ENCODE measurements at places on chromosomes 3 and 15.

DNA sequence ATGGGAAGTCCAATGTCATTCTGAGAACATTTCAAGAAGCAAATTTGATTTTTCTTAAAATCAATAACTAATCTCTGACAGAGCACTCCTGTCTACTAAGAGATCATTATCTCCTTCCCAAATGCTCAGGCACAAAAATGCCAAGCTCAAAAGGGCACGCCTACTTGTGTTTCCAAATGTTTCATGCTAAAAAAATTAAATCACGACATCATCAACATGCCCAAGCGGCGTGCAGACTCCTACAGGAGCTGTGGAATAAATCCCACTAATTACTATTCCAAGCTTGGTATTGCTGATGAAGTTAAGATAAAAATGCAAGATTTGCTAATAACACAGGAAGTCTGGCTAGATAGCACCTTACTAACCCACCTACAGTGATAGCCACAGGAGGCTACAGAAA lies 140.8 kb downstream of the OSBPL10 start:
- no peak for DNase-seq

DNA sequence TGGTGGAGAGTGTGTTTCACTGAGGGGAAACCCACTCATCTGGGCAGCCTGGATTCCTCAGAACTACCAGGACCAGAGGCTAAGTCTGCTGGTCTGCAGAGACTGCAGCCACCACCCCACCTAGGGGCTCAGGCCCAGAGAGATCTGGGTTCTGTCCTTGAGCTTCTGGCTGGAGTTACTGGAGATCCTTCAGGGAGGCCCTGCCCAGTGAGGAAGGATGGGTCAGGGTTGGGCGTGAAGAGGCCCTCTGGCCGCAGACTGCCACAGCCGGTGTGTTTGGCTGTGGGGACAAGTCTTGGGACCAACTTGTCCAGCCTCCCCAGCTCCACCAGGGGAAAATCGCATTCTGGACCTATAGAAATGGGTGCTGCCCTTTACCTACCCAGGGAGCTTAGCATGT lies 235.3 kb upstream of the CBLB start:
- DNase-seq, result no peak

- no peak for DNase-seq
These were observed 1.9 kb downstream of the AEN start for GRCh38 chr15:88623061-88623460.

DNA sequence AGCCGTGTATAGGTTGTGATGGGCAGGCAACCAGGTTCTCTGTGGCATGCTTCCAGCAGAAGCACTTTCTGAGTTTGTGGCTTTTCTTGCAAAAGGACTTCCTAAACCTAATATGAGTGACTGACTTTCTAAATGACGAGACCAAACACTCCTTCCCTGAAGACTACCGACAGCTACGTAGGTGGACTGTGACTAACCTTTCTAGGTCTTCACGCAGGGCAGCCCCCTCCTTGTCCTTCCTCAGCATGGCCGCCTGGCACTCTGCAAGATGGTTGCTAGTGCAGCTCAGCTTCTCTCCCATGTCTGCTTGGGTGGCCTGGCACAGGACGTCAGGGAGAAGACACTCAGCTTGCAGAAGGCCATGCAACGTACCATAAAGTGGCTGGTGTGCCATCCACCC lies 20.9 kb downstream of the CXCR6 start:
- DNase-seq, result no peak

DNA sequence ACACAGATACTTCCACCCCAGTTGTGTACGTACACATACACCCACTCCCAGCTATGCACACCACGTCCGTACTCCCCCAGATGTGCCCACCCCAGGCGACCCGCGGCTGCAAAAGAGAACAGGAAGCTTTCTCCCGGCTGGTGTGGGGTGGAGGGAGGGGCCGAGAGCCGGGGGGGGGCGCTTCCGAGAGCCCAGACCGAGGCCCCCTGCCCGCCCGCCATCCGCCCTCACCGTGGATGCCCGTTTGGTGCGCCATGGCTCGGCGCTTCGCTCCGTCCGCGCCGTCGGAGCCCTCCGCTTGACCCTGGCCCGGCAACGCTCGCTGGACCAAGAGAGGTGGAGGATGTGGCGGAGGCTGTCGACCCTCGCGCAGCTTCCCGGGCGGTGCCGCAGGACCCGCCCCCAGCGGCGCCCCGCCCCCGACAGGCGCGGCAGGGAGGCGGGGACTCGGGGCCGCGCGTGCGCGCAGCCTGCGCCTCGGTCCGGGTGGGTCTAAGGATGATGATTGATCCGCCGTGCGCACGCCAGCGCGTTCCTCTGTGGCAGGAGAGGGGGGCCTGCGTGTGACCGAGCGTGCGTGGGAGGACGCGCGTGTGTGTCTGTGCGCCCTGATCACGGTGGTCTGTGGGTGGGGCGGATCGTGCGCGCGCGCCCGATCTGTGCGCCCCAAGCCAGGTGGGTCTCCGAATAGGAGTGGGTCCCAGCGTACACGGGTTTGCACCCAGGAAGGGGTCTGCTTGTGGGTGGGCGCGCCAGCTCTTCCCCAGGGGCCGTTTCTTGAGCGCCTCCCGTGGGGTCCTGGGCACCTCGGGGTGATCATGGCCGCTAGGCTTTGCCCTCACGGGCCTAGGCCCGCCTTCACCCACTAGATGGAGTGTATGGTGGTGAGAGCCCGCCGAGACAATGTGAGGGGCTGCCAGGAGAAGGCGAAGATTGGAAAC lies at the start of gene TWF2:
TWF2 (minus strand) TSS at position 398 of the 941 bp plus-strand sequence; CDS start at position 256, 142 bp downstream.
- peak; percentile 51 for DNase-seq

GRCh38 chr15:80695911-80696661 lies 976 bp downstream of the ABHD17C start:
- DNase-seq, result no peak

- DNase-seq, result no peak
These were observed 10.6 kb upstream of the FSTL1 start for GRCh38 chr3:120461416-120461815.

GRCh38 chr3:95750097-95750496 lies 1064.3 kb upstream of the EPHA6 start:
- DNase-seq, result no peak

GRCh38 chr3:50316657-50317242 lies 5.8 kb downstream of the HYAL2 start:
- no peak for DNase-seq

- DNase-seq, result no peak
These were observed 384.3 kb downstream of the PTPRG start for GRCh38 chr3:61945657-61946056.

DNA sequence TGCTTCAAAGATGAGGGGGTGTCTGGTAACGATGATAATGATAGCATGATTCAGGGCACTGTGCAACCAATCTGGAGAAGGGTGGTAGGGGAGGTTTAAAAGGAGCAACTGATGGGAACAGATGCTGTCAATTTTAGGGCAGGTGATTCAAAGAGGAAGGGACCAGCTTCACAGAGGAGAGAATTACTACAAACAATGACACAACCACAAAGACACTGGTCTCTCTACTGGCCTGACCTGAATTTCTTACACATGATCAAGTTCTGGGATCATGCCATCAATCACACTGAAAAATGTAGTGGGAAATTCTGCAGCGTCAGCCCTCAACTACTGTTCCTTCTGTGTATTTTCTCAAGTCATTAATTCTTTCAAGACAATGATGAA lies 2.6 kb upstream of the CDV3 start:
- no peak for DNase-seq

- no peak for DNase-seq
These were observed 34.7 kb downstream of the NUSAP1 start for GRCh38 chr15:41367418-41367817.

DNA sequence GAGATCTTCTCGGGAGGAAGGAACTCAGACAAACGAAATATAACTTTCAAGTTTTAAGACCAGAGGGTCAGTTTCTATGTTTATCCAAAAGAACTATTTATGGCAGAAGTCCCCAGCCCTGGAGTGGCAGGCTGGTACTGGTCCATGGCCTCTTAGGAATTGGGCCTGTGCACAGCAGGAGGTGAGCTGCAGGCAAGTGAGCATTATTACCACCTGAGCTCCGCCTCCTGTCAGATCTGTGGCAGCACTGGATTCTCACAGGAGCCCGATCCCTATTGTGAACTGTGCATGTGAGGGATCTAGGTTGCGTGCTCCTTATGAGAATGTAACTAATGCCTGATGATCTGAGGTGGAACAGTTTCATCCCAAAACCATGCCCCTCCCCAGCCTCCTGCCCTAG lies 14.3 kb upstream of the HPS3 start:
- DNase-seq, result no peak

- no peak for DNase-seq
These were observed 9.0 kb downstream of the TTC14 start for GRCh38 chr3:180611006-180611405.

DNA sequence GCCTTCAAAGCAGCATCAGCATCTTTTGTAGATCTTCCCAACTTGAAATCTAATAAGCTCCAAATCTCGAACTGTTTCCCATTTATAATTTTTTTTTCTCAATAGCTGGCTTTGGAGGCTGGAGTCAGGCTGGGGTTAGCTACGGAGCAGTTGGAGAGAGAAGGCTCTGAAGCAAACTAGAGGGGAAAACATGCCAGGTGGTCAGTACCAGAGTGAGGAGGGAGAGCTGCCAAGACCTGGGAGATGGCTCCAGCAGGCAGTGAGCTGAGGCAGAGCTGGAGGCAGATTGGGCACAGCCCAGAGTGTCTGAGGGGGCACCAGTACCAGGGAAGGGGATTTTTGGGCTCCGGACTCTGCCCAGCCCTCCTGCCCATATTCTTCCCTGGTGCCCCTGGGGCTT lies 311.2 kb downstream of the RPLP1 start:
- DNase-seq, result no peak

DNA sequence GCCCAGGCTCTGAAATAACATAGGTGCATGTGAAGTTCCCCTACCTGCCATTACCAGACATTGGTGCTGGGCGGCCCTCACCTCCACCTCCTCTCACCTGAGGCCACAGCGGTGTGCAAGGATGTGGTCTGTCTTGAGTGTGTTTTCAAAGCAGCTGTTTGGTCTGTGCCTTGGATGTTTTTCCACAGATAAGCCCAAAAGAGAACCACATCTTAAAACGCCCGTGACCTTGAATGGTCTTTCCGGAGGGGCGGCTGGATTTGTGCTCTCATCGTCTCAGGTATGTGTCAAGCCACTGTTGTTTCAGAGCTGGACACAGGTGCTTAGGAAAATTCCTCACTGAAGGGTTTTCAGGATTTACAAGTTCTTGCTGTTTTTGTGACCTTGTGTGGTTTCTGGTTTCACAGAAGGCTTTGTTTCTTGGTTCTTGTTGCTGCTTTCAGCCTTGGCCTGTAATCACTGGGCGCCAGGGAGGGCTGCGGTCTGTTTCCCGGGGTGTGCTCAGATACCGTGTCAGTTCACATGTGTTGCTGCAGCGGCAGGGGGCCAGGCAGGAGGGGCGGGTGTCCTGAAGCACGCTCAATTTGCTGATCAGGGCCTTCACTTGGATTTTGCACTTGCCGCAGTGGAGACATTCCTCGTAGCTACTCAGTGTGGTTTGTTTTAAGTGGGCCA lies 128.4 kb downstream of the IGF1R start:
- DNase-seq, result no peak

DNA sequence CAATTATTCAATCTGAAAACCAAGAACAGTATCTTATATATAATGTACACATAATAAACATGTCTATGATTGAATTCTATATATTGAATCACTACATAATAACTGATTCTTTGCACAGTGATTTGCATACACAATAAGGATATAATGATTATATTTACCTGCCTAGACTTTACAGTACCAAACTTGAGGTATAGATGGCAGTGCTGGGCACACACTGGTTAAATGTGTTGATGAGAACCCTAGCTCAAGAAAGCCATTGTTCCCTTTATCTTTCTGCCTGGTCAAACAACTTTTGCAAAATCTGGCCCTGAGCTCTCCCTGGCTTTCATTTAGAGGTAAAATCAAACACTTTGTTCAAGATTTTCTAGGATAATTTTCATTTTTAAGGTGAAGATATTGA lies 697.7 kb downstream of the TUSC7 start:
- no peak for DNase-seq

DNA sequence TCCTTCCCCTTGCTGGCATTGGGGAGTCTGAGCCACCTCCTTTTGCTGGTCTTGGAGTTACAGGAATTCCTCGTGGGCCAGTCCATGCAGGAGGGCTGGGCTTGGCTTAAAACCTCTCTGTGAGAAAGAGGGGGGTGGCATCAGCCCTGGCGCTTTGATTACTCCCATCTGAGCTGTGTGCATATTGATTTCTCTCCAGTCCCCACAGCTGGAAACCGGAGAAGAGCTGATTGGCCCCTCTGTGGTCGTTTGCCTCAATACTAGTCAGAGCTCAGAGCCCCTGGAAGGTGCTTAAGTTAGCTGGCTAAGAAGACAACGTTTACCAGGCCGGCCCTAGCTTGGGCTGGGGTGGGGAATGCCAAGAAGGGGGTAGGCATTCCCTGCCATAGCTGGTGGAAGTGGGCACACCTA lies 4.0 kb upstream of the RASGRF1 start:
- no peak for DNase-seq

GRCh38 chr3:34895841-34896240 lies 743.5 kb upstream of the ARPP21 start:
- no peak for DNase-seq

GRCh38 chr3:50321336-50322114 lies 1.0 kb downstream of the HYAL2 start:
- peak; percentile 92 for DNase-seq

GRCh38 chr3:132522353-132522752 lies 74.7 kb upstream of the ACKR4 start:
- DNase-seq, result no peak

DNA sequence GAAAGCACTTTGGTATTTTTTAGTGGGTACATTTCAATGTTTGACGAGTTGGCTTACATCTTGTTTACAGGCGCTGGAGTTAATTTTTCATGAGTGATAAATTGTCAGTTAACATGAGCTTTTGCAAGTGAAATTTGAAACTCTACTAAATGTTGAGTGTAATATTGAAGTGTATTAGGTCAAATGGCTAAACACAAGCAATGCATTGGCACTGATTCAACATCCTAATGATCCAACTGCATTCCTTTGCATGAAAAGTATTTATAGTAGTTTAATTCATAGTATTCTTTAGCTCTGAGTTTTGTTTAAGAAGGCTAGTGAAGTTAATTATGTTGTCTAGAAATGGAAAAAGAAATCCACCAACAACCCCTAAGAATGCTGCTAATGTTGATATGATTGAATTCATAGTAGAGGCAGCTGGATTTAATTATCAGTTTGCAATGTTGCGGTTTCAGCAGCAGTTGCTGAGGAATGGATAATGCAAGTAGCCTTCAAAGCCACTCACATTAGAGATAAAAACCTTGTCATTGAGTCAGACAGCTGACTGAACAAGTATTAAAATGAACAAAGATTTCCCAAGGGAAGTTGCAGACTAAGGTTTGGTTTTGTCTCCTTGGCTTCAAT lies 245.6 kb upstream of the GOLIM4 start:
- DNase-seq, result no peak
